ENCODE measurements at places on chromosomes 4 and X.

DNA sequence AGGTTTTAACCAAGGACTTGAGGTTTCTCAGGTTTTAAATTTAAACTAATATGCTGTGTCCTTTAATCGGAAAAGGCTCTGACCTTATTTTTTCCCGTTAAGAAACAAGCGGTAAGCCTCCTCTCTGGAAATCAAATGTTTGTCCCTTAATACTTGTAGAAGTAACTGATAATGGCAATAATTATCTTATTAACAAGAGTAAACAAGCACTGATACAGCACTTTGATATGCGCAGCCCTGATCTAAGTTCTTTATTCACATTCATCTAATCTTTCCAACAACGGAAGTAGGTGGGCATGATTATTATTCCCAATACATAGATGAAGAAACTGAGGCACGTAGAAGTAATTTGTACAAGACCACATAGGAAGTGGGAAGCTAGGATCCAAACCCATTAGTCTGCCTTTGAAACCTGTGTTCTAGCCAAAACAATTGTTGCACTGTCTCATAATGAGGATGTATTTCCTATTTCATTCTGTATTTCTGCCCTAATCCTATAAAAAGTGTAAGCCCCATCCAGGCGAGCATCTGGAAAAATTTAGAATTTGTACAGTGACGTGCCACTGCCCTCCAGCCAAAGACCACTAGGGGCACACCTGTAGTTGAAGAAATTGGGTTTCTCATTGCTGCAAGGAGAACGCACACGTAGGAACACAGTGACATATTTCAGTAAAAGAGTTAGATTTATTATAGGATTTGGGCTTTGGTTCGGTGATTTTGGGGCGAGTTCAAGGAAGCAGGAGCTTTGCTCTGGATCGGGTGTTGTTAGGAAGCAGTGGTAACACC, 606 bp downstream of the CXorf58 start:
- no peak for DNase-seq

DNA sequence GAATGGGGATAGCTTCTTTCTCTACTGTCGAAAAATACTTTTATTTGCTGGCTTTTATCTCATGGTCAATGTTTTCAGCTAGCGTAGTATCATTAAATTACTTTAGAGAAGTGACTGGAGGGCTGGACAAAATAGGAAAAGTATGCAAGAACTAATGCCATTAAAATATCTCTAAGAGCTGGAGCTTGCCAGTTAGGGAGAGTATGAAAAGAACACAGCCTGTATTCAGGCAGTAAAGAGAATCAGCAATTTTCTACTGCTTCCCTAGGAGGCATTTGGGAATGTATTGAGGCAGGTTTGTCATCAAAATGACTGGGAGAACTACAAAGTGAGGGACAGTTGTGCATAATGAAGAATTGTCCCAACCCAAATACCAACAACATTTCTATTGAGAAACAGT, 43.0 kb upstream of the FTHL17 start:
- no peak for DNase-seq

DNA sequence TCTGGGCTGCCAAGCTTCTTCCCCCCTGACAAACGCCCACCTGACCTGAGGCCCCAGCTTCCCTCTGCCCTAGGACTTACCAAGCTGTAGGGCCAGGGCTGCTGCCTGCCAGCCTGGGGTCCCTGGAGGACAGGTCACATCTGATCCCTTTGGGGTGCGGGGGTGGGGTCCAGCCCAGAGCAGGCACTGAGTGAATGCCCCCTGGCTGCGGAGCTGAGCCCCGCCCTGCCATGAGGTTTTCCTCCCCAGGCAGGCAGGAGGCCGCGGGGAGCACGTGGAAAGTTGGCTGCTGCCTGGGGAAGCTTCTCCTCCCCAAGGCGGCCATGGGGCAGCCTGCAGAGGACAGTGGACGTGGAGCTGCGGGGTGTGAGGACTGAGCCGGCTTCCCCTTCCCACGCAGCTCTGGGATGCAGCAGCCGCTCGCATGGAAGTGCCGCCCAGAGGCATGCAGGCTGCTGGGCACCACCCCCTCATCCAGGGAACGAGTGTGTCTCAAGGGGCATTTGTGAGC, 37.0 kb downstream of the HTRA3 start:
- DNase-seq = no peak

- no peak for DNase-seq
Measured at GRCh38 chr4:126328914-126329313, 1014.2 kb downstream of the FAT4 start.

GRCh38 chrX:105711805-105712204, 110.5 kb upstream of the NRK start:
- no peak for DNase-seq

DNA sequence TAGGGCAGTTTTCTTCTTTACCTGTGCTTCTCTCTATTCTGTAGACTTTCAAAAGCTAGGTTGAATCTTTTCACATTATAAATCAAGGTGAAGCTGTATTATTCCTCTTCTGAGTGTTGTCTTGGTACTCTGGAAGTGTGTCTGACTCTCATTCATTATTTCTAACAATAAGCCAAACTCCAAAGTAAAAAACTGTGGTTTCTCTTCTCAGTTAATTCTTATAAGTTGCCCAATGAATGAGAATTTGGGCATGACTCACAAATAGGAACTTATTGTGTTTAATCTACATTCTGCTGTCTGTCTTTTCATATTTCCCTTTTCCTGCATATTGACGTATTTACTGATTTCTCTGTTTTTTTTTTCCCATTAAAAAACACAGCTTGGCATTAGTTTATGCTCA, 714.5 kb downstream of the CCSER1 start:
- no peak for DNase-seq

GRCh38 chr4:17997129-17997528, 24.4 kb downstream of the LCORL start:
- no peak for DNase-seq

- DNase-seq = no peak
Measured at GRCh38 chrX:143663755-143664154, 27.9 kb upstream of the SLITRK4 start.

DNA sequence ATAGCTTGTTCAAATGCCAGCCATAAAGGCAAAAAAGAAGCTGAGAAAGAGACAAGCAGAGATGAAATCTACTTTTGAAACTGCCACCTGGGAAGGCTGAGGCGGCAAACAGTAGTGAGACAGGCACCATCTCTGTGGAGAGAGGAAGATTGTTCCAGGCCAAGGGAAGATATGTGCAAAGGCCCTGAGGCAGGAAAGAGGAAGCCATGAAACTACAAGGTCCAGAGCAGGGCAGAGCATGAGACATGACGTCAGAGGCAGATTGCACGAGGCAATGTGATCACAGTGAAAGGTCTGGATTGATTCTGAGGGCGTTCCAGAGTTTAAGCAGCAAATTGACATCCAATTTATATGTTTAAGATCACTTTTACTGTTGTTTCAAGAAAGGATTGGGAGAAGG, 226.1 kb downstream of the QDPR start:
- DNase-seq = no peak

GRCh38 chr4:134691915-134692314, 490.3 kb upstream of the PABPC4L start:
- no peak for DNase-seq

- no peak for DNase-seq
Measured at GRCh38 chr4:159282944-159283343, 180.1 kb downstream of the RAPGEF2 start.

DNA sequence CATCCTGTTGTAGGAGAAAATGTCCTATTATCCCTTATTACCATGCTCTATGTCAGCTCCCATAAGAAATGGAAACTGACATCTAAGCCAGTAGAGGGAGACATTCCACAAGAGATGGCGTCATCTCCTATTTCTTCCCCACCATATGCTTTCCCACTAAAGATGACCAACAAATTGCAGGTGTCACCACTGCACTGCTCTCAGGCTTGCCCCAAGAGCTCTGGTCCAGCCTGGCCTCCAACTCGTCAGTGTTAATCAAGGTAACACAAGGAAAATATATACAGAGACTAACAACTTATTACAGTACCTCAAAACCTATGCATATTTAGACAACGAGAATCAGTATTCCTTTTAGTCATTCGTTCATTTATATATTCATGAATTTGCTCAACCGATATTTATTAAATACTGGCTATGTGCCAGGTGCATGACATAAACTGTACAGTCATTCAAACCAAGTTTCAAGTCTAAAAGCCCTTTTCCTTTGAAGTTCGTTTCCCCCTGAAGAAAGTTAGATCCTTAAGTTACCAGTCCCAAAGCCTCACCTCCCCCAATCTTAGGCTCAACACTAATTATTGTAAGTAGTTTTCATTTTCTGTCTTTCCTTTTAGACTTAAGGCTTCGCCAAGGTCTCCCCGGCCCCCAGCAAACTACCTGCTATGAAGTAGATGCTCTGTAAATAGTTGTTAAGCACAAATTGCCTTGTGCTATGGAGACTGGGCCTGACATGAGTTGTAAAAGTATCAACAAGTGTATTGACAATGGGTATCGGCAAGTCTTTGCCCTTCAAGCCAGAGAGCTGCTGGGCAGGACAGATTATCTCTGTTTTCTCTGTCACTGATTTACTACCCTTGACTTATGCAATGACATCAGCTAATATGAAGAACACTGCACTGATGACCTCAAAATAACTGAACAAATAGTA, 3.1 kb upstream of the FGB start:
- DNase-seq = no peak

GRCh38 chr4:142091691-142092182, 455.4 kb downstream of the IL15 start:
- DNase-seq = no peak

DNA sequence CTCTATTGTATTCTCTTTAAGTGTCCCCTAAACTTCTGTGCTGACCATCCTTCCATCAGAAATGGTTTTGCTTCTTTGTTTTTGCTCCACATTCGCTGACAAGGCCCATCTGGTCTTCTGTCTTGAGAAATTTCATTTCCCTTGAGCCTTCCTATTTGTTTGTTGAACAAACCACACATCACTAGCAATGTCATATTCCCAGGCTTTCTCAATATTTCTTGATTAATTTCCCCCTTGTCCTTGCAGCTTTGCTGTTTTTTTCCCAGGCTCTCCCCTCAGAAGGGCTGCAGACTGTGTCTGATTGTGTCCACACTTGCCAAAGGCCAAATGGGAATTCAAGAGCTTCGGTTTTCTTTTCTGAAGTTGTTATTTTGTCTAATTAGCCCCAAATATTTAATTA, 158.9 kb downstream of the MID1IP1 start:
- no peak for DNase-seq
